Naive thymus-derived CD4-positive, alpha-beta T cell (primary cell): ENCODE measurements at places on chromosomes 11 and 22. TPM values are rescaled to one million over a fixed set of nuclear protein-coding genes. Genes with fewer than 3 reads are reported as not detected.

The MCHR1 gene
- total RNA-seq: not detected in 2 replicates

DNA sequence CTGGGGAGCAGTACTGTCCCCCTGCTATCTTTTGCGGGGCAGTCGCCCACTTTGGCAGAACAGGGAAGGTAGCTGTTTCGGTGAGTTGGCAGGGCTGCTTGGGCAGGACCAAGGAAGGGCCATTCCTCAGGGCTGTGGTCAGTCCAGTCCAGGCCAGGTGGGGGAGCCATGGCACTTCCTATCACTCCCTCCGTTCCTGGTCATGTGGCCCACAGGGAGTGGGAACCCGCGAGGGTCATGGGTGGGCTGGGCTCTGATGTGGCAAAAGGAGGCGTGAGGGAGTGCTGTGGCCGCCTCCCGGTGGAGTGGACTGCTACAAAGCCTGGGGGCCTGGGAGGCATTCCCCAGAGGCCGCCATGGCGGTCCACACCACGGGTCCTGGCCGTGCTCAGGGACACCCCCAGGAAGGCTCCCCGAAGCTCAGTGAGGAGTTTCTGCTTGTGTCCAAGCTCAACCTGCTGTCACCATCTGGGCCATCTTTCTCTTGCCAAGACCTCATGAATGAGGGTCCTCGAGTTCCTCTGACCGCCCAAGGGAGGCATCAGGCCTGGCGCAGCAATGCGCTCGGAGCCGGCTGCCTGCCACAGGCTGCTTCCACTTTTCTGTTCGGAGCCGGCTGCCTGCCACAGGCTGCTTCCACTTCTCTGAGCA is 11.9 kb downstream of the CHID1 start:
- no peak for DNase-seq

The ART5 gene
- total RNA-seq: not detected

DNA sequence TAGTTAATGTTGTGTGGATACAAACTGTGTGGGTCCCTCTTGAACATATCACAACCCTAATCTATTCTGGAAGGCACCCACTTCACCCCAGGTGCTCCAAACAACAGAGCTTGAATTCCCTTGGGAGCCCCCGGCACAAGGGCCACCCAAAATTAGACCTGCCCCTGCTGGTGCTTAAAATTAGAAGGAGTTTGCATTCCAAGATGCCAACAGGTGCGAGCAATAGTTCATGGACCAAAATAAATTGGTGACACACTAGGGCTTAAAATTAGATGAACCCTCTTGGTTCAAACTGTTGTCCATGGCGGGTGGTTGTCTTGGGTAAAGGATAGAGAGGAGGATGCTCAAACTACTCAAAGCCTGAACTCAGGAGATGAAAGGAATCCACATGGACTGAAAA is 291.5 kb downstream of the MN1 start:
- no peak for DNase-seq

- DNase-seq: no peak
These were observed 3.2 kb downstream of the NELL1 start for GRCh38 chr11:20672575-20672974.

DNA sequence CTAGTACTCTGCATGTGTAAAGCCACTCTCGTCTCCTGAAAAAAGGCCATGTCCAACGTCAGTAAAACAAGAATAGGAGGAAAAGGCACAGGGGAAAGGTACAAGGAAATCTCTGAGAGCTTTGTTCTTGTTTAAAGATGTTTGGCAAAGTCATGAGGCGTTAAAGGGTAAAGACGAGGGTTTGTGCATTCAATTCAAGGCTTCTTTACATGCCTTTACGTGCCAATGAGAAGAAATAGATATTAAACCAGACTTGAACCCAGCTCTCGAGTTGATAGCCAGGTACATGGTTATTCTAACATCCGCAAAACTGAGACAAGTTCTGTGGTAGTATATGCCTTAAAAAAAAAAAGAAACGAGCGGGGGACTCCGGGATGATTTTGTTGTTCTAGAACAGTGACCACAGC is 704 bp upstream of the CFL1 start:
- DNase-seq: no peak

The MTMR2 gene
- total RNA-seq: 10.5 TPM

DNA sequence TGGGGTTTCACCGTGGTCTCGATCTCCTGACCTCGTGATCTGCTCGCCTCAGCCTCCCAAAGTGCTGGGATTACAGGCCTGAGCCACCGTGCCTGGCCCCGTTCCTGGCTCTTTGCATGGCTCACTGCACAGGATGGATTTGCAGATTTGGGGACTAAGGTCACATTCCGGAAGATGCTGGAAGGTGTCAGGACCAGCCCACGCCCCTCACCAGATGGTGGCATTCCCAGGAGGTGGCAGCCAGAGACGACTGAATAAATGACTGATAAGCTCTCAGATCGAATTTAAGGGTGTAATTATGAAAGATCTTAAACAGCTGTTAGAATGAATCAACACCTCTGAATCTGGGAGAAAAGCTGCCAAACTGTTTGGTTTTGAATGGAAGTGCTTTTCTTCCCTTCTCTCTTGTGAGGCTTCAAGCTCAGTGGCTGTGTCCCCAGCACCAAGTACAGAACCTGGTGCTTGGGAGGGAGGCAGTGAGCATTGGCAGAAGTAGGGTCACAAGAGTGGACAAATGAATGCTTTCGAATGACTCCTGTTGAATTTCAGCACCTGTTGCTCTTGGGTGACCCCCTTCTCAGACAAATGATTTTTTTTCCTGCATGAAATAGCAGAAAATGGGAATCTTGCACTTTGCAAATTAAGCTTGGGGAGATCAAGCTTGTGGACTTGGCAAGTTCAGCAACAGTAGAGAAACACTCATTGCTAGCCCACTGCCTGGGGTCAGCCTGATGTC is 69.6 kb downstream of the KIAA1671 start:
- DNase-seq: no peak

DNA sequence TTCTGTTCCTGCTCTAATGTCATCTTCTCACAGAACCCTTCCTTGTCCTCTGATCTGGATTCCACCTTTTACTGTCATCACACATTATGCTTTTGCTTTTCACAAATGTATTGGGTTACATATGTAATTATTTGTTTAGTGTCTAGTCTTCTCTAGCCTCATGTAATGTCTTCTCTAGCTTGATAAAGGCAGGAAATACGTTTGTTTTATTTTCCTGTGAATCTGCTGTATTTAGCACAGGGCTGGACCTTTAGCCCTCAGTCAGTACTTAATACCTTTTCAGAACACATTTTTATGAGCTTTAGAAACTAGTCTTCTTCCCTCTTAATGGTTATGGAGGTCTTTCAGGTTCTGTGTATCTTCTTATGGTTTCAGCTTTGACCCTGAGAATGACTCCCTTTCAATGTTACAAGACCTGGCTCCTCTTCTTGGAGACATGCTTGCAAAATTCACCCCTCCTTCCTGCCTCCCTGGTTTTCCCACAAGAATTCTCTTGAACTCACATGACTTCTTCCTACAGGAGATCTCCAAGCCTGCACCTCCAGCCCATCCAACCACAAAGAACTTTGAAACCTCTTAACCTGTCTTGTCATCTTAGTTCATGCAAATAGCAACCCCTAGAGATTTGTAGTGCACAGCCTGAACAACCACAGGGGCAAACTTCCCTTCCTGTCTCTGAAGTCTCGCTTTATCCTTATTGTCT is 132.7 kb upstream of the DDI1 start:
- no peak for DNase-seq

GRCh38 chr11:56716379-56716854 is 17.5 kb downstream of the OR9G1 start:
- no peak for DNase-seq

The SCGB2A2 gene
- total RNA-seq: not detected

DNA sequence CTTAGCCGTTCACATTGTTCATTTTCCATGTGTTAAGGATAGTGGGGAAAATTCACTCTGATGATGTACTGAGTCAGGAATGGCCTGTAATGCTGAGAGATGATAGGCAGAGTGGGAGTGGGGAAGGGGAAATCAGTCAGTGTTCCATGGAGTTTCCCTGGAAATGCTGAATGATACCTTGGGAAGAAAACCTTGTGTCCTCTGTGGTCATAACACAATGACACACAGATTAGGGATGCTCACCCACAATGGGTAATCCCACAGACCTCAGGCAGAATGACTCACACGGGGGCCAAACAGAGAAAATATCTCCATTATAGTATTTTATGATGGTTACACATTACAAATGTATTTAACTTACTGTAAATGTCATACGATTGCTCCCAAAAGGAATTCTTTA is 118.0 kb downstream of the SNX19 start:
- no peak for DNase-seq

The PHRF1 gene
- total RNA-seq: 52.9 TPM

The MUC5AC gene
- total RNA-seq: not detected

DNA sequence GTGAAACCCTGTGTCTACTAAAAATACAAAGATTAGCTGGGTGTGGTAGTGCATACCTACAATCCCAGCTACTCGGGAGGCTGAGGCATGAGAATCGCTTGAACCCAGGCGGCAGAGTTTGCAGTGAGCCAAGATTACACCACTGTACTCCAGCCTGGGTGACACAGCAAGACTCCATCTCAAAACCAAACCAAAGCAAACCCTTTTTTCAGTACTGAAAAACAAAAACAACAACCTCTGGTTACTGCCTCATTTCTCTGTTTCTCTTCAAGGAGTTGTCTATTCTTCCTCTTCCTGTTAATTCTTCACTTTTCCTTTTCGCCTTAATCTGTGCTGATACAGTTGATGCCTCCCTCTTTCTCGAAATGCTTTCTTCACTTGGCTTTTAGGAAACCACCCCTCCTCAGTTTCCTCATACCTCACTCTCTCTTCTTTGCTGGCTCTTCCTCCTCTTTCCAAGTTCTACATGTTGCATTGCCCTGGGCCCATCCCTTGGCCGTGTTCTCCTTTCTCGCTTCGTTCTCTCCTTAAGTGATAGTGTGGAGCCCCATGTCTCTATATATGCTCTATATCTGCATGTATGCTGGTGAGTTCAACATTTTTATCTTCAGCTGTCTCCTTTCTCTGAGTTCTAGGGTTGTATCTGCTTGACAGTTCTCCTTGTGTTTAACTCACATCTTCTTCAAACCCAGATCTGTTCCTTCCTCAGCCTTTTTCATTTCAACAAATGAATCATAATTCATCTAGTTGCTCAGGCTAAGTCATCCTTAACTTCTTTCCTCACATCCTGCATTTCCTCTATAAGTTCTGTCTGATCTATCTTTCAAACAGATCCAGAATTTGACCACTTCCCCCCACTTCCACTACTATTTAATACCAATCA is 37.1 kb downstream of the NUCB2 start:
- DNase-seq: no peak

GRCh38 chr11:118435290-118435892 is 901 bp upstream of the KMT2A start:
- DNase-seq: no peak

The ZC3H12C gene
- 2.5 and 2.8 TPM in 2 replicates for total RNA-seq

- DNase-seq: no peak
These were observed 13.0 kb upstream of the CXCR5 start for GRCh38 chr11:118870396-118871343.

GRCh38 chr11:114133548-114134329 is 74.2 kb downstream of the ZBTB16 start:
- DNase-seq: no peak

- no peak for DNase-seq
These were observed 1.7 kb downstream of the UVRAG start for GRCh38 chr11:75816561-75817239.
